ENCODE measurements at places on chromosomes 2 and 18.
A peak's percentile ranks its signal among the peaks of the same experiment; 100 is the strongest.

DNA sequence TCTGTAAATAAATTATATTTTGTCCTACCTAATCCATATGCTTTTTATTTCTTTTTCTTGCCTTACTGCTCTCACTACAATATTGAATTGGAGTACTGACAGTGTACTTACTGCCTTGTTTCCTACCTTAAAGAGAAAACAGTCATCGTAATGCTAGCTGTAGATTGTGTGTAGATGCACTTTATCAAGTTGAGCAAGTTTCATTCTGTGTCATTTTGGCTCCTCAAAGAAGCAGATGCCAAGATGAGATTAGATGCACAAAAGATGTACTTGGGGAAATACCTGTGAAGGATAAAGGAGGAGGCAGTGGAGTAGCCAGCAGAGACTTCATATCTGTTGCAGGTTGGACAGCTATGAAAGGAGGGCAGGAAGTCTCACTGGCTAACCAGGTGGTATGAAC, 145.5 kb downstream of the FTCDNL1 start:
- no peak for DNase-seq

GRCh38 chr2:65320946-65321345, 93.3 kb downstream of the ACTR2 start:
- no peak for DNase-seq

- DNase-seq = no peak
These were observed 349.2 kb downstream of the INSIG2 start for GRCh38 chr2:118437501-118437900.

DNA sequence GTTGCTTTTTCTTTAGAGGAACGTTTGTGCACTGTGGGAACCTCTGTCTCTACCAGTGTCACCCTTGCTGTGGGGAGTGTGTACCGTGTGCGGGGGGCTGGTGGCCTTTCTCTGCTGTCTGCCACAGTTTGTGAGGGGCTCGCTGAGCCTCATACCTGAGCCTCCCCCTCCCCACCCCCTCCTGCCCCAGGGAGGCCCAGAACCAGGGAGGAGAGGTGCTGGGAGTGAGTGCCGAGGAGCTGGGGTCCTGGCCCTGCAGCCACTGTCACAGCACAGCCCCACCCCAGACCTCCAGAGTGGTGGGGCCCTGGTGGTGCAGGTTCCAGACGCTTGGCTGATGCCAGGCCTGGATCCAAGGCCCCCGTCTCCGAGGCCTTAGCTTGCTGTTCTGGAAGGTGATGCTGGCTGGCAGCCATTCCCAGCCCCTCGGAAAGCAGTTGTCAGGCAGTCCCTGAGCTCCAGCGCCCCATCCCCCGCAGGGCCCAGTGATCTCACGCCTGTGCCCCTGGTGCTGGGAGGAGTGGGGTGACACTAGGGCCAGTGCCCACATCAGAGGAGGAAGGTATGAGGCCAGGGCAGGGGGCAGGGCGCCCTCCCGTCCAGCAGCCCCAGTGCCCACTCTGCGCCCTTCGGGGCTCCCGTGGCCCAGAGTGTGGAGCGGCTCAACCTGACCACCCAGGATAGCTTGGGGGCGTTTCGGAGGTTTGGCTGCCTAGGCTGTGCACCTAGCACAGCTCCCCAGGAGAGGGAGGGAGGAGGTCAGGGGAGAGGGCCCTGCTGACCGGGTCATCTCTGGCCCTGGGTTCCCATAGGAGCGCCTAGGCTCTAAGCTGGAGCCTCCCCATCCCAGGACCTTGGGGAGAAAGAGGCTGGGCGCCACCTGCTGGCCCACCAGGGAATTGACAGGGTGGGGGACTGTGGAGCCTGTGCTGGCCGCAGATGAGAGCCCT, 53.0 kb upstream of the ALPP start:
- DNase-seq = peak; percentile 33

DNA sequence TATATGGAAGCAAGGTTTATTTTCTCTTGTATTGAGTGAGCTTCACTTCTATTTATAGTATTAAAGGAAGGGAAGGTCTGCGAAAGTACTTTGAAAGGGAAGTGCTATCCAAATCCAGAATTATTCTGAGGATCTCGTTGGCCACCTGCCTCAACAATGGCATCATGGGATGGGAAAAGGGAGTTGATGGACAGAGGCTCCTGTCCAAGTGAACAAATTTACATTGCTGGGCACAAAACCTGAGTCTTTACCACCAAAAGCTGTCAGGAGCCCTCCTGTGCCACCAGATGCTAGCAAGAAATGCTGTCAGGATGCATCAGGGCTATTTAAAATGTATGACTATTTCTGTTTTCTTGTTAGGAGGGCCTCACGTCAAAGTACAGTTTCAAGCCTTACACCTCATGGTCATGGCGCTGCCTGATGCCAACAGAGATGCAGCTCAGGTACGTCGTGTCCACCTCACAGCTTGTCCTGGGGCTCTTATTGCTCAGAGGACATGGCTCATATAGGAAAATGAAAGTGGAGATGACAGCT, 157.3 kb downstream of the ARHGAP28 start:
- no peak for DNase-seq

DNA sequence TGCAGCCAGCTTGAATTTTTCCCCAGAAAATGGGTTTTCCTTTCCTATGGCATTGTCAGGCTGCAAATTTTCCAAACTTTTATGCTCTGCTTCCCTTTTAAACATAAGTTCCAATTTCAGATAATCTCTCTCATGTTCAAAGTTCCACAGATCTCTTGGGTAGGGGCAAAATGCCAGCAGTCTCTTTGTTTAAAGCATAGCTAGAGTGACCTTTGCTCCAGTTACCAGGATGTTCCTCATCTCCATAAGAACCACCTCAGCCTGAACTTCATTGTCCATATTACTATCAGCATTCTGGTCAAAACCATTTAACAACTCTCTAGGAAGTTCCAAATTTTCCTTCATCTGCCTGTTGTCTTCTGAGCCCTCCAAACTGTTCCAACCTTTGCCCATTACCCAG, 68.3 kb downstream of the SGPP2 start:
- DNase-seq = no peak
